ENCODE measurements at places on chromosomes 7 and 10.

GRCh38 chr10:109374215-109374614 is 549.1 kb downstream of the XPNPEP1 start:
- DNase-seq: no peak

- DNase-seq: no peak
Observed at GRCh38 chr10:84015877-84016595, 123.3 kb upstream of the GHITM start.

DNA sequence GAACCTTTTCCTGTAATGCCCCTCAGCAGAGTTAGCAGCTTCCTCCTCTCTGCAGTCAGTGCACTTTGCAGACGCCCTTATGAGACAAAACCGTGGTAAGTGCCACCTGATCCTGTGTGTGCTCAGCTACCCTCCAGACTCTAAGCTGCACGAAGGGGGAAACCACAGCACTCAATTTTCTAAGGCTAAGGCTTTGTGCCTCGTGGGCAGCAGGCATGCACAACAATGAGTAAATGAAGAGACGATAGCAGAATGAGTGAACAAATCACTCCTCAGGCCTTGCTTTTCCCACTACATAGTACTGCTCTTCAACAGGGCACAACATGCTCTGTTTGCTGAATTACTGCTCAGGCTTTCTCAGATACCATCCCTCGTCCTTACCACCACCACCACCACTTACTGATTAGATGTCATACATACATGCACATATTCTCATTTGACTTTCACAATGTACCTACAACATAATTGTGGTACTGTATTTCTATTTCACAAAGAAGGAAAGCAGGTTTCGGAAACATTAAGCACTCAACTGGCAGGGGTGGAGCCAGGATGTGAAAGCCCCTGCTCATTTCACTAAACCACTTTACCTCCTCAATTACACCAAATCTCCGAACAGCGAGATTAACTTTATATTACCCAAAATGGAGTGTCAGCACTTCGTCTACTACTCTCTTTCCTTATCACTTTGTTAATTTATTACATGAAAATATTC is 85.4 kb downstream of the ICA1 start:
- peak; percentile 9 for DNase-seq

DNA sequence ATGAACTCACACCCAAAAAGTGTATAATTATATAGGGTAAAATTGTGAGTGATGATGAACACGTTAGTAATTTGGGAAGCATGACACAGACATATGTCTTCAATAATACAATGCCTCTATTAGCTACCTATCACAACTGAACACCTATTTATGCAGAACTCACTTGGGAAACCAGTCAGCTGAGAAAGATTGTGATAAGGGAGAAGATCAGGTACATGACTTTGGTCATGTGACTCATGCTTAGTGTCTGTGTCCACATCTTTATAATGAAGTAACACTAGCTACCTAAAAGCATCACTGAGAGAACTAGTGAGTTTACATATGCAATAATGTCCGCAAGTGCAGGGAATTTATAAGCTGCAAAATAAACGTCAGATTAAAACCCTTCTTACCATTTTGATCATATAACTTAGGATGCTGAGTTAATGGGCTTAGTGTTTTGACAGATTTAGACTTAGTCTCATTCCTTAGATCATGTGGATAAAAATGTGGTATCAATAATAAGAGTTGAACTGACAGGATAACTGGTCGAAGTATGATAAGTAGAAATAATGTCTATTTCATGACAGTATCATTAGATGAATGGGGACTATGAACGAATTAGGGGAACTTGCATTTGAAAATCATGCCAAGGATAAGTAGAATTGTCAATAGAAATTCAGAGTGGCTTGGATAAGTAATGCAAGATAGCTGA is 11.6 kb downstream of the VWDE start:
- DNase-seq: no peak

- no peak for DNase-seq
Observed at GRCh38 chr7:116342125-116342524, 131.8 kb downstream of the TES start.

- no peak for DNase-seq
Observed at GRCh38 chr7:38448584-38449234, 175.3 kb upstream of the TARP start.

DNA sequence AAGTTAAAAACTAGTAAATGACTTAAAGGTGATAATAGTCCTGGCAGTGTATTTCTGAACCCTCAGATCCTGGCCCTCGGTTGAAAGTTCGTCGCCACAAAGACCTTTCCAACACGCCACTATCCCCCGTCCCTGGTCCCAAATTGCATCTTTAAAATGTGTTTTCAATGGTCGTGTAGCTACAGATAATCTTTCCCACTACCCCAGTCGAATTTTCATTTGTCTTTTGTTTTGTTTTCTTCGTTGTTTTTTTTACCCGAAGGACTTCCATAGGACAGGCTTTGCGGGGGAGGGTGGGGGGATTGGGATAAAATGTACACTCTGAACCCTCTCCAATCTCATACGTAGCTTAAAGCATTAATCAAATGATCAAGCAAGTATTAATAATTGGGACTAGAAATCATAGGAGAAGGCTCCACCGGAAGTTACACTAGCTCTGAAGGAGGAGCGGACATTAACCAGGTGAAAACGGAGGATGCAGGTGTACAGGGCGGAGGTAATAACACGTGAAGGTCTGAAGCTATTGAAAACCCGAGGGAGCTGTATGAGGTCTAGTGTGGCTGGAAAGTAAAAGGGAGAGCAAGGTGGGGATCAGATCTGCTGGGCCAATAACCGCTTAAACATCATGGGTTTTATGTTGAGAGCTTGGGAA is 32.8 kb upstream of the PHF14 start:
- DNase-seq: no peak

DNA sequence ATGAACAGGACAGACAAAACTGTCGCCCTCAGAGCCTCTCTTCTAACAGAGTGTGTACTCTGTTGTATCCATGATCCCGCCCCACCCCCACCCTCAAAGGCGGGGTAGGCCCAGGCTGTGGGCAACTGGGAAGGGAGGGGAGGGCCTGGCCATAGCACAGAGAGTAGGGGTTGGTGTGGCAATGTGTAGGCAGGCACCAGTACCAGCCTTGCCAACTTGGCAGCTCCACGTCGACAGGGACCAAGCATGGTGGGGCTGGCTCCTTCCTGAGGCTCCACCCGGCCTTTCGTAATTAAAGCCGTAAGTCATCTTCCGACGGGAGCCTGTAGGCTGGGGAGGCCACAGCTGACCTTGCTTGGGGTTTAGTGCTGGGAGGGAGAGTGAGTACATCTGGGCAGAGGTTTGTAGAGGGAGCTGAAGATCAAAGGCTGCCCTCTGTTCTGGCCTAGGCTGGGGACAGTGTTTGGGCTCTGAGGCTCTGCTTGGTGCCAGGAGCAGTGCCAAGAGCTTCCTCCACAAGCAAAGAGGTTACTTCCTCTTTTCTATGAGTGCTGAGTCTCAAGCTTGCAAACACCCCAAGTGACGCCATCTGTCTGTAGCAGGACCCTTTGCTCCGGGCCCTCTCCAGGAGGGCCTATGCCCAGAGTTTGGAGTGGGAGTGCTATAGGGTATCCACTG is 121.6 kb downstream of the C10orf105 start:
- DNase-seq: no peak

GRCh38 chr10:71319042-71319799 is at the start of gene SLC29A3:
SLC29A3 (plus strand) TSS chr10:71319259; CDS start chr10:71319310, 51 bp downstream.
- peak; percentile 88 for DNase-seq

DNA sequence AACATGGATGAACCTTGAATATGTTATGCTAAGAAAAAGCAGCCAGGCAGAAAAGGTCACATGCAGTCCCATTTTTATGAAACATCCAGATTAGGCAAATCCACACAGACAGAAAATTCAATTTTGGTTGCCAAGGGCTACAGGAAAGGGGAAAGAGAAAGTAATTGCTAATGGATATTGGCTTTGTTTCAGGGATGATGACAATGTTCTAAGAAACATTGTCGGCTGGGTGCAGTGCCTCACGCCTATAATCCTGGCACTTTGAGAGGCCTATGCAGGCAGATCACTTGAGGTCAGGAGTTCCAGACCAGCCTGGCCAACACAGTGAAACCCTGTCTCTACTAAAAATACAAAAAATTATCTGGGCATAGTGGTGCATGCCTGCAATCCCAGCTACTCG is 23.0 kb downstream of the ZNF33B start:
- no peak for DNase-seq

GRCh38 chr7:11341285-11341944 is 367.7 kb downstream of the PHF14 start:
- peak; percentile 75 for DNase-seq

- no peak for DNase-seq
Observed at GRCh38 chr10:58886406-58886805, 290.0 kb upstream of the PHYHIPL start.

GRCh38 chr10:93081318-93081717 is 7.6 kb downstream of the CYP26A1 start:
- no peak for DNase-seq

GRCh38 chr10:2439983-2440382 is 627.4 kb upstream of the PFKP start:
- DNase-seq: no peak

DNA sequence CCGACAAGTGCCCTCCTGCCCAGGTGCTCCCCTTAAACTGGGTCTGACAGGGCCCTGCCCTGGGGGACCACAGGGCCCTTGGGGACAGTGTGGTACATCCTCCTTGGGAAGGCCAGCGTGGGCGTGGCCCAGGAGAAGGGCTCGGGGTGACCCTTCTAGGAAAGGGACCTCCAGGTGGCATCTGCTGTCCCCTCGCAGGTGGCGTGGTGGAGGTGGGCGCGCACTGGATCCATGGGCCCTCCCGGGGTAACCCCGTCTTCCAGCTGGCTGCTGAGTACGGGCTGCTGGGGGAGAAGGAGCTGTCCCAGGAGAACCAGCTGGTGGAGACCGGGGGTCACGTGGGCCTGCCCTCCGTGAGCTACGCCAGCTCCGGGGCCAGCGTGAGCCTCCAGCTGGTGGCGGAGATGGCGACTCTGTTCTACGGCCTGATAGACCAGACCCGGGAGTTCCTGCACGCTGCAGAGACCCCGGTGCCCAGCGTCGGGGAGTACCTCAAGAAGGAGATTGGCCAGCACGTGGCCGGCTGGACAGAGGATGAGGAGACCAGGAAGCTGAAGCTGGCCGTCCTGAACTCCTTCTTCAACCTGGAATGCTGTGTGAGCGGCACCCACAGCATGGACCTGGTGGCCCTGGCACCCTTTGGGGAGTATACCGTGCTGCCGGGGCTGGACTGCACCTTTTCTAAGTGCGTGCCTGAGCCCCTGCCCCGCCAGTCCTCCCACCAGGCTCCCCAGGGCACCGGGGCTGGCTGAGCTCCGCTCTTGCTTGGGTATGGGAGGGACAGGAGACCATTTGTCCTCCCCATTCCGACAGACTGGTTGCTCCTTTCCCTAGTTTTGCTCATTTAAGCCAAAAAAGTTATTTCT is 972 bp downstream of the PAOX start:
- DNase-seq: no peak

DNA sequence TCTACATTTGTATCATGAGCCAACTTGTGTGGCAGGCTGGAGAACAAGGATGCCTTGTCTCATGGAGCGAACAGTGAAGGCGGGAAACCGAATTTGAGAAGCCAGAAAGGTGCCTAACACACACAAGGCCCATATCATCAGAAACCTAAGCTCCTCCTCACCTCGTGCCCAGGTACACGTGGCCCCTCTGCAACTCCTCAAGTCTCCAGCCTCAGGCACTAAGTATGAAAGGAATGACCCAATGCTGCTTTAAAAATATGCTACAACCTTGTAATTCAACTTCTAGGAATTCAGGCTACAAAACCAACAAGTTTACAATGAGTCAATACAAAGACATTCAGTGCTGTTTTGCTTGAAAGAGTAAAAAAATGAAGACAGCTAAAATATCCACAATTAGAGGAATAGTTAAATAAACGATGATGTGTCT is 95.7 kb downstream of the CDK6 start:
- no peak for DNase-seq

DNA sequence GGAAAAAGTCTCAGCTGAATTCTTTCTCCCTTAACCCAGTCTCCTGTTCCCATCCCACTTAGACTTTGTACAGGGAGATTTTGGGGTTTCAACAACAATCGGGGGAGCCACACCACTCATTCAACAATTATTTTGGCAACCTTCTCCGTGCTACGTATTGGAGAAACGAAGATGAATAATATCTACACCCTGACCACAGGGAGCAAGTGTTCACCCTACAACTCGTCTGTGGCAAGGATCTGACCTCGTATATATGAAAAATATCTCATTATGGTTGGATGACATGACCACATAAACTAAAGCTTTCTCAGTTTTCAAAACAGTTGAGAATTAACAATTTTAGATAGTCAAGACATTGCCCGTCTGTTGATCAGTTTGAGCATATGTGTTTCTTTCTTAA is 302.1 kb downstream of the CACNA2D1 start:
- no peak for DNase-seq

- DNase-seq: no peak
Observed at GRCh38 chr7:19574131-19574530, 134.7 kb downstream of the POLR1F start.

- DNase-seq: peak; percentile 35
Observed at GRCh38 chr10:114100848-114101741, 57.4 kb downstream of the ADRB1 start.

GRCh38 chr10:78875932-78876331 is 192.8 kb upstream of the ZMIZ1 start:
- no peak for DNase-seq

- DNase-seq: no peak
Observed at GRCh38 chr7:129748356-129749109, 137.0 kb downstream of the NRF1 start.

GRCh38 chr10:129946859-129947258 is 17.2 kb downstream of the EBF3 start:
- DNase-seq: no peak

DNA sequence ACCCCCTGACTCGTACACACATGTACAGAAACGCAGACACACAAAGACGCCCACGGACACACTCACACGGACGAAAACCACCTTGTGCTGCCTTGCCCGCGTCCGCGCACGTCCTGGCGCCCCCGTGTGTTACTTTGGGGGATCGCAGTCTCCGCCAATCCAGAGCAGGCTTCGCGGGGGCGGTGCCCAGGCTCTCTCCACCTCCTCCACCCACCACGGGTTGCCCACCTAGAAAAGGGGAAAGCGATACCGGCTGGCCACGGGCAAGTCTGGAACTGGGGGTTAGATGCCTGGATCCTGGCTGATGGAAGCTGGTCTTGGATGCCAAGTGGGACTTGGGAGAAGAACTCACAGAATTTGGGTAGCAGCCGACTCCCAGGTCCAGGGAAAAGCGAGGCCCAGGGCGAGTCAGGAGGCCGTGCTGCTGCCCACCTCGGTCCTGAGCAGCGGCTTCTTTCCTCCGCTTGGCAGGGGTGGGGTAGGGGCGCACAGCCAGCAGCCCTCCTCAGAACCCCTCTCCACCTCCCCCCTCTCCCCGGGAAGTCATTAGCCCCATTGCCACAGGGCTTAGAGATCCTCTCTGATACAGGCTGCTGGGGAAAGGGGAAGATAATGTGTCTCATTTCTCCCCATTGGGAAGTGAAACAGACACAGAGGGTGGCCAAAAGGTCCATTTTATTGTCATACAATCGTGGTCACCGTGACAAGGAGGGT is 4.6 kb upstream of the VGF start:
- peak; percentile 72 for DNase-seq

- DNase-seq: no peak
Observed at GRCh38 chr10:61987951-61988379, 86.5 kb downstream of the ARID5B start.

Measured in NCI-H82 (cell line).